Small intestine (tissue), 16 donors: ENCODE measurements at places on chromosomes 5 and 9.

- no peak overlapping the region for H3K27ac ChIP-seq
- H3K4me3 ChIP-seq: no peak overlapping the region
- DNase-seq: no peak
- H3K4me1 ChIP-seq: no peaks in the 10 kb centered on the region
Observed at GRCh38 chr9:95218773-95219172, 98.7 kb downstream of the FANCC start.

DNA sequence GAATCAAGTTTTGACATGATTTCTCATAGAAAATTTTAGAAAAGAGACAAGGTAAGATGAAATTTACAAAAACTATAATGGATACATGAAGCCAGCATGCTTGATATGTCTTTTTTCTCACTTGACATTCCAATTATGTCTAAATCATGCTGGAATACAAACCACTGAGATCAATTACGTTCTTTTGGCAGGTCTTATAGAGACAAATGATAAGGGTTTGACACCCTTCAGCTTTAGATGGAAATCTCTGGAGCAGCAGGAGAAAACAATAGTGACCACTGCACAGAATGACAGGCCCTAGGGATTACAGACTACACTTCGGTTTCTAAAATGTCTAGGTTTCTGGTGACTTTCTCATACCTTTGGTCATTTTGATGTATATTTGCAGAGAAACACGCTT, 342.9 kb downstream of the TRPM3 start:
- H3K27ac ChIP-seq: no peak overlapping the region
- no peaks in the 10 kb centered on the region for H3K4me1 ChIP-seq
- DNase-seq: no peak
- no peak overlapping the region for H3K4me3 ChIP-seq

DNA sequence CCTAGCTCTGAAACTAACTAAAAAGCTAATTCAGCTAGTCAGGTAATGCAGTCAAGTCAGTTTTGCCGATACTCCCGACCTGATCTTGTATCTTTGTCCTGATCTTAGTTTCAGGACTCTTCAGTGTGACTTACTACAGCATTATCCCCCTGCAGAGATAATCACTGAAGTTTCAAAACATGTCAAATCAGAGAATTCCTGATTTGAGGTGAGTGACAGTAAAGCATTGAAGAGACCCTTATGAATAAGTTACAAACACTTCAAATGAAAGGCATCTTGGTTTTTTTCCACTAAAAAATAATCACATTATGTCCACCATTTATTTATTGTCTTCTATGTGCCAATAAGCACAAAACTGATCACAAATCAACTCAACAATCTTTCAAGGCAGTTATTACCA, 47.6 kb downstream of the BAAT start:
- no peak overlapping the region for H3K27ac ChIP-seq
- no peak for DNase-seq
- H3K36me3 ChIP-seq: no peaks in the 10 kb centered on the region
- H3K4me1 ChIP-seq: no peaks in the 10 kb centered on the region
- no peak overlapping the region for H3K4me3 ChIP-seq

- H3K36me3 ChIP-seq: no peaks in the 10 kb centered on the region
- no peaks in the 10 kb centered on the region for H3K4me1 ChIP-seq
- peak; percentile 5 for DNase-seq
Observed at GRCh38 chr5:112492291-112492690, 73.2 kb upstream of the EPB41L4A start.

- H3K36me3 ChIP-seq: no peaks in the 10 kb centered on the region
- H3K27me3 ChIP-seq: no peaks in the 10 kb centered on the region
- no peak overlapping the region for H3K4me3 ChIP-seq
Observed at GRCh38 chr5:130279386-130279785, 375.1 kb downstream of the CHSY3 start.

- H3K4me1 ChIP-seq: peaks cover 34% of the 10 kb centered on the region
- H3K4me3 ChIP-seq: no peak overlapping the region
- no peaks in the 10 kb centered on the region for H3K27me3 ChIP-seq
- H3K36me3 ChIP-seq: no peaks in the 10 kb centered on the region
- H3K27ac ChIP-seq: no peak overlapping the region
Observed at GRCh38 chr9:134222018-134222573, 57.7 kb upstream of the RNU6ATAC start.

- no peak overlapping the region for H3K4me3 ChIP-seq
- H3K4me1 ChIP-seq: no peaks in the 10 kb centered on the region
- H3K27ac ChIP-seq: no peak overlapping the region
- DNase-seq: no peak
Observed at GRCh38 chr9:19935422-19935821, 146.6 kb upstream of the SLC24A2 start.

DNA sequence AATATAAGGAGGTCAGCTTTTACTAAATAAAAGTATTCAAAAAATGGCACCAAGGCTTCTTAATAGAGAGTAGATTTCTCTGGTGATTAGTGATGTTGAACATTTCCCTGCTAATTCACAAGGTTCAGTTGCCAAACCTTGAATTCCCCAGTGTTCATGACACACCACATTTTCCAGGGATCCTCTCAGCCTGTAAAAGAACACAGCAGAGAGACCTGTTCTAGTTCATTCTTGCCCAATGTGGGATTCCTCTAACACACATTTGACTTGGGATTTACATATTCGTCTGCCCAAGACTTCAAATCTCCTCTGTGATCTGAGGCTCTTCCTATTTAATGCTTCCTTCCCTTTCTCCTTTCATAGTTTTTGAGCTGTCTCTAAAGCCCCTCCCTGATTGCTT, 273.2 kb upstream of the CDH9 start:
- no peak overlapping the region for H3K27ac ChIP-seq
- H3K36me3 ChIP-seq: no peaks in the 10 kb centered on the region
- no peak overlapping the region for H3K4me3 ChIP-seq
- no peak for DNase-seq

DNA sequence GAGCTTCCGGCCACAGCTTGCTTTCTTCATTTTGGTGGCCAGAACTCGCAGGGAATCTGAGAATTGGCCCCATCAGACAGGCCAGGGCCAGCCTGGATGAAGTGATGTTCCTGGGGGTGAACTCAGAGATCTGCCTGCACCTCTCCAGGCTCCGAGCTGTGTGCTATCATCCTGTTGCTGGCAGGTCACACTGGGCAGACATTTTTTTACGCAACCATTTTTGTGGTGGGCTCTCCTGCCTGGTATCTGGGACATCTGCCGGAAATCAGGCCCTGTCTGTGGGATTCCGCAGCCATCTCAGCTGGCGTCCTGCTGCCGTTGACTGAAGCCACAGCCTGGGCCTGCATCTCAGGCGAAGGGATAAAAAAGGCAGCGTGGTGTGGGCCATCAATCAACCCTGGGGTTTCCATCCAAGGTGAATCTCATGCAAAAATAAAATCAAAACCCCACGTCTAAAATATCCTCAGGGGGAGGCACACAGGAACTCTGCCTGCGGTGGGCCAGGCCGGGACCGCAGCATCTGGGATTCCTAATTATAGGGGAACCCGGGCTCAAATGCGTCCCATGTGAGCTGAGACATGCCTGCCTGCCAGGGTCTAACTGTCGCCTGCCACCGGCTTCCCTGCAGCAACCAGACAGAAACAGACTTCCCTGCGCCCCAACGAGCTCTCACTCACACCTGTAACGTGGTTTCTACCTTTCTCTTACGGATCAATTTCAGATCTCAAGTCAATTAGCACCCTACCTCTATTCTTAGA, 174.3 kb downstream of the SYK start:
- no peak for DNase-seq
- no peaks in the 10 kb centered on the region for H3K27me3 ChIP-seq
- H3K4me1 ChIP-seq: no peaks in the 10 kb centered on the region
- H3K27ac ChIP-seq: no peak overlapping the region
- no peaks in the 10 kb centered on the region for H3K36me3 ChIP-seq

DNA sequence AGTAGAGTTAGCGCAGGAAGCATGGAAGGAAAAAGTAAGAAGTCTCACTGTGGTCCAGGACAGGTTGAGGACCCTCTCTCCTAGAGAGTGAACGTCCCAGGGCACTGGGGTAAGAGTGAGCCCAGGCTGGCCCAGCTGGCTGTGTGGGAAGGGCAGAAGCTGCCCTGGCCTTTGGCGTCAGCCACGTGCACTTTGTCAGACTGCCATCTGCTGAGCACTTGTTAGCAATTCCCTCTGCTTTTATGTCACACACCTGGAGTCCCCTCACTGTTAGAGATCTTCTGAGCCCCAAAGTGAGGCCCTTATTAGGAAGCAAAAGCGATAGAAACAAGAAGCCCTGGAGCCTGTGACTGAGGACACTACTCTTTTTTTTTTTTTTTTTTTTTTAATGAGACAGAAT, 79.1 kb downstream of the UGCG start:
- no peak overlapping the region for H3K4me3 ChIP-seq
- peak overlapping the region; percentile 82 for H3K27ac ChIP-seq
- H3K27me3 ChIP-seq: no peaks in the 10 kb centered on the region
- peak; percentile 81 for DNase-seq

GRCh38 chr9:125258832-125259534, 2.6 kb upstream of the GAPVD1 start:
- no peak for DNase-seq
- no peaks in the 10 kb centered on the region for H3K36me3 ChIP-seq
- peaks cover 2% of the 10 kb centered on the region for H3K27me3 ChIP-seq
- peaks cover 4% of the 10 kb centered on the region for H3K4me1 ChIP-seq

GRCh38 chr5:135465391-135466122, 13.4 kb upstream of the TIFAB start:
- no peak for DNase-seq
- no peaks in the 10 kb centered on the region for H3K4me1 ChIP-seq
- no peaks in the 10 kb centered on the region for H3K27me3 ChIP-seq
- H3K4me3 ChIP-seq: no peak overlapping the region
- H3K36me3 ChIP-seq: no peaks in the 10 kb centered on the region

GRCh38 chr9:70529377-70529776, 114.9 kb upstream of the KLF9 start:
- no peak overlapping the region for H3K27ac ChIP-seq
- H3K4me1 ChIP-seq: no peaks in the 10 kb centered on the region
- no peak overlapping the region for H3K4me3 ChIP-seq
- H3K36me3 ChIP-seq: no peaks in the 10 kb centered on the region
- no peaks in the 10 kb centered on the region for H3K27me3 ChIP-seq

DNA sequence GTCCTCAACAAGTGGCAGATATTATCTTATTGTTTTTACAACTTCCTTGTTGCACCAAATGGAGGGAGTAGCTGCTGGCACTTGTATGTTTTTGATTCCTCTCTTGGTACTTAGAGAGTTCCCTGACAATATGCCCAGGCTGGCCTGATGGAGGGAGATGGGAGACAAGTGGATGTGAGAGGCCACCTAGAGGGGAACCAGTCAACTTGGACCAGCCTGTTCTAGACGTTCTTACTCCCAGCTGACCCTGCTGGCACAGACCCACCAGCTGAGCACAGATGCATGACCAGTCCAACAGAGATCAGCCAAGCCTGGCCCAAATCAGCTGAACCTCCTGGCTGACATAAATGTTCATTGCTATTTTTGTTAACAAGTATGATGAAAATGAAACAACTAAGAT, 60.9 kb upstream of the GDNF start:
- no peak for DNase-seq
- H3K27ac ChIP-seq: no peak overlapping the region
- no peaks in the 10 kb centered on the region for H3K27me3 ChIP-seq
- H3K4me3 ChIP-seq: no peak overlapping the region

GRCh38 chr5:169920474-169920873, 59.8 kb downstream of the INSYN2B start:
- H3K4me3 ChIP-seq: no peak overlapping the region
- H3K36me3 ChIP-seq: no peaks in the 10 kb centered on the region
- no peaks in the 10 kb centered on the region for H3K4me1 ChIP-seq
- H3K27ac ChIP-seq: no peak overlapping the region
- DNase-seq: no peak
- no peaks in the 10 kb centered on the region for H3K27me3 ChIP-seq

GRCh38 chr9:86684148-86684547, 263.2 kb downstream of the GAS1 start:
- H3K27ac ChIP-seq: no peak overlapping the region
- no peak overlapping the region for H3K4me3 ChIP-seq
- no peaks in the 10 kb centered on the region for H3K4me1 ChIP-seq
- no peak for DNase-seq
- H3K27me3 ChIP-seq: no peaks in the 10 kb centered on the region
- no peaks in the 10 kb centered on the region for H3K36me3 ChIP-seq

GRCh38 chr5:144230806-144231205, 60.1 kb downstream of the KCTD16 start:
- peak; percentile 25 for DNase-seq
- H3K4me1 ChIP-seq: no peaks in the 10 kb centered on the region
- no peak overlapping the region for H3K27ac ChIP-seq

- peak; percentile 78 for DNase-seq
- no peaks in the 10 kb centered on the region for H3K27me3 ChIP-seq
- peak overlapping the region; percentile 53 for H3K4me3 ChIP-seq
- peaks cover 62% of the 10 kb centered on the region for H3K4me1 ChIP-seq
Observed at GRCh38 chr9:121744002-121744686, 92.7 kb downstream of the DAB2IP start.

DNA sequence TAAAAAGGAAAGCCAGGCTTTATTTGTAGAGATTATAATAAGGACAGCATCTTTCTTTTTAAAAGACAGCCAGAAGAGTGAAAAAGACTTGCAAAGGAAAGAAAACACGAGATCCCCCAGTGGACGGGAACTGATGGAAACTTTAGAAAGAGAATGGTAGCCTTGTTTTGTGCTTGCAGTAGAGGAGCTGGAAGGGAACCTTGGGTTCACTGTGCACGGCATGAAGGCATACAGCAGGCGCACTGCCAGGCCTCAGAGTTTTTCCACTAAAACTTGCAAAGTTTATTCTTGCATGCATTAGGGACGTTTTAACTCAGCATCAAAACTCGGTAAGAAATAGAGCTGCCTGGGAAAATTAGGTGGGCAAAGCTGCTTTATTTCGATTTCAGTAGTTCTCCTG, 248.6 kb downstream of the IRX1 start:
- no peak overlapping the region for H3K27ac ChIP-seq
- H3K4me3 ChIP-seq: no peak overlapping the region
- H3K4me1 ChIP-seq: no peaks in the 10 kb centered on the region
- no peak for DNase-seq
- no peaks in the 10 kb centered on the region for H3K27me3 ChIP-seq

DNA sequence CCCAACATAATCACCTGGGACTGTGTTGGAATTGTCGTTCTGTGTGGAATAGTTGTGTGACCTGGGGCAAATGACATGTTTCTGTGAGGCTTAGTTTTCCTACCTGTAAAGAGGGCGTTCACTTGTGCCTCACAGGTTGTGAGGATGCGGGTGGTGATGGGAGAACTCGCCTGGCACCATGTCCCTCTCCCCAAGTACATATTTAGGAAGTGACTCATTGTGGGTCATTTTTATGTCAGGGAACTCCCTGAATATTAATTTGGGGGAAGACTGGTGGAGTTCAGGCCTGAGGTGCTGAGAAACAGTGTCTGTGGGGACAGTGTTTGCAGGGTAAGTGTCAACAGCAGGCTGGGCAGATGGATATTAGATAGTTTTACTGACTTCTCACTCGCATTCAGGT, 144.7 kb downstream of the KDM4C start:
- H3K27me3 ChIP-seq: no peaks in the 10 kb centered on the region
- H3K4me1 ChIP-seq: peaks cover 8% of the 10 kb centered on the region

DNA sequence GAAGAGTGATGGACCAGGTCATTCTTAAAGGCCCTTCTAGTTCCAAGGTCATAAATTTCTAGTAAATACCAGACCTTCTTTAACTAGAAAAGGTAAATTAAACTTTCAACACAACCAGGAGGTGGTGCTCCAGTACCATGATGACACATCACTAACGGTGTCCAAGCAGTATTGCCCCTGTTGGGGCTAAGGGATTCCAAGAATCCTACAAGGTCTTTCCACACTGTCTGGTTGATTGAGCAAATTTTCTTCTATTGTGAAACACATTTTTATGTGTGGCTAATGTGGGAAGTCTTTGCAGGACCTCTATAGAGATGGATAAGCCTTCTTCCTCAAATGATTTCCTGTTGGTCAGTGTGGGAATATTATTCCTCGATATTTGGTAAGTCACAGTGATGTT, 459.6 kb upstream of the PAPPA start:
- H3K27ac ChIP-seq: no peak overlapping the region
- H3K4me3 ChIP-seq: no peak overlapping the region
- H3K4me1 ChIP-seq: no peaks in the 10 kb centered on the region
- H3K27me3 ChIP-seq: no peaks in the 10 kb centered on the region
